ENCODE measurements at places on chromosomes 3 and 15.

DNA sequence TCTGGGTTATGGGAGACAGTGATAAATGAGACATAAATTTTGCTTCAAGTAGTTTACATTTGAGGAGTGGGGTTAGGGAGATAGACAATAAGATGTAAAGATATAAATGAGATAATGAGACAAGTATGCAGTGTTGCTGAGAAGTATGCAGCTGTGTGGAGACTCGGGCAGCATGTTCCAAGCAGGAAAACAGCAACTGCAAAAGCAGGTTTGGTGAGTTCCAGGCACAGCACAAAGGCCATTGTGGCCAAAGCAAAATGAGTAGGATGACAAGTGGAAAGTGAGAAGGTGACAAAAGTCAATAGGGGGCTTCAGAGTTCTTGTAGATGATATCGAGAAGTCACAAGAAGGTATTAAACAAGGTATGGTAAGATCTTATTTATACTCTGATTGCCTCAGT is 259.1 kb upstream of the PEX5L start:
- DNase-seq: no peak

GRCh38 chr3:120072867-120073525 is 21.3 kb downstream of the GSK3B start:
- no peak for DNase-seq

- DNase-seq: no peak
Observed at GRCh38 chr15:77535845-77536244, 96.9 kb downstream of the LINGO1 start.

DNA sequence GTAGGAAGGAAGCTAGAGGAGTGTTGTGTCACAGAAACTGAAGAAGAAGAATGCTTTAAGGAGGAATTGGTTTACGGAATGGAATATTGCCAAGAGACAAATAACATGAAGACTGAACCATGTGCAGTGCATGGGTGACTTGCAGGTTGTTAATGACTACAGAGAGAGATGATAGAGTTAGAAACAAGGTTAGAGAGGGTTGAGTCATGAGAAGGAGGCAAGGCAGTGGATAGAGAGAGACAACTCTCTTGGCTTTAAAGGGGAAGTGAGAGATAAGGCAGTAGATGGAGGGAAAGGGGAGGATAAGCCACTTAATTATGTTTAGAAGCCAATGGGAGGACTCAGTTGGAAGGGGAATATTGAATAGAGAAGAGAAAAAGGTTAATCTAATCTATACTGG is 119.3 kb upstream of the CCNL1 start:
- DNase-seq: no peak

- DNase-seq: no peak
Observed at GRCh38 chr3:195119461-195120266, 151.3 kb downstream of the XXYLT1 start.

DNA sequence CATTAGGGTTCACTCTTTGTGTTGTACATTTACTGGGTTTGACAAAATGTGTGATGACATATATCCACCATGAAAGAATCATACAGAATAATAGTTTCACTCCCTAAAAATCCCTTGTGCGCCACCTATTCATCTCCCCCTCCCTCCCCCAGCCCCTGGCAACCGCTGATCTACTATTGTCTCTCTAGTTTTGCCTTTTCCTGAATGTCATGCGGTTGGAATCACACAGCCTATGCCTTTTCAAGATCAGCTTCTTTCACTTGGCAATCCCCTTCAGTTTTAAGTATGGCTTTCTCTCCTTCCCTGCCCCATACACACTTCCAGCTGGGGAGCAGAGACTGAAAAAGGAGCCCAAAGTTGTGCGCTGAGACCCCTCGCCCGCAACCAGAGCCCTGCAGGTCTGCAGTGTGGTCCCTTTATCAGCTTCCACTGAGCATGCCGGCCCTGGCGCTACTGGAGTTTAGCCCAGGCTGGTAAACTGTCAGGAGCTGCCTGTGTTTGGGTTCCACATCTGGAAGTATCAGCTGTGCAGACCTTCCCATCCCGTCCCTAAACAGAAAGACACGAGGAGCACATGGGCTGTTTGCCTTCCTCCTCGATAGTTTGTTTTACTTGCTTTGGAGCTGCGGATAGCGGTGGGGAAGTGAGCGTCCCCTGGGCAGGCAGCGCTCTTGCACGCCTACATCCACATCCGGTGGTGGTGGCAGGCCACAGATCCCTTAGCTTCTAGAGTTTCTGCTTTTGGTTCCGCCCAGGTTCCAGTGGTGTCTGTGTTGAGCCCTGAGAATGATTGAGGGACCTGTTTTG is 12.3 kb downstream of the BOC start:
- no peak for DNase-seq

DNA sequence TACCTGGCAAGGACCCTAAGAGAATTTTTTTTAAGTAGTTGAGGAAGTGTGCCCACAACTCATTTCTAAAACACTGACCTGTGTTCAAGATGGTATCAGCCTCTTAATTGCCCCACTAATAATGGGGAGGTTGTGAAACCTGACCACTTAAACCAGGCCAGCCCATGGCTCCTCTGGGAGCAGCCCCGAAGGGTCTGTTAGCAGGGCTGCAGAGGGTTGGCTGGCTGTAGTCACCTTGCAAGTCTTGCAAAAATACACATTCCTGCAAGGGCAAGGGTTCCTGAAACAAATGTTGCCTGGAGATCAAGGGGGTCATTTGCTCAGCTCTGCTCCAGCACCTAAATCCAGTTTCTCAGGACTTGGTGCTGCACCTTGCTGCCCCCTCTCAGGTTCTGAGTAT is 3.2 kb downstream of the IL17RD start:
- no peak for DNase-seq
